ENCODE measurements at places on chromosomes 7 and 10.

DNA sequence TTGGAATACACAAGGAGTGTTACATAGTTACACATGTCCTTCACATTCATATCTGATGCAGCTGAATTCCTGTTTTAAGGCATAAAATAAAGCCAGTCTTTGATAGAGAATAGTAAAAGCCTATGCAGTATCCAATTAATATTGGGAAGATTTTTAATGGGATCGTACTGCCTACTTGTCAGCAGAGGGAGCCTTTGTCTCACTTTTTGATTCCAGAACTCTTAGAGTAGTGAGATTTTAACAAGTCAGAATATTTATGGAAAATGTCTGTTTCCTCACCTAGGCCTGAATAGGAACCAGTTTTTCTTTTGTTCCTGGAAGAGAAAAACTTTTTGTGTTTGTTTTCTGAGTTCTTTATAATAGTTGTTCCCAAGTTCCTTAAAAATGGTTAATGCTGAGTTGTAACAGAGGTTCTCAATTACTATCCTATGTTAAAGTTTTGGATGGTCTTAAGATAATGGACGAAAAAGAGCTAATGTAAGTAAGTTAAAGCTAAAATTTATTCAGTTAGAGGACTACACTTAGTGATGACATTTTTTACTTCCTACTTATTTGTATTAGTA lies 114.0 kb downstream of the BBS9 start:
- no peak for DNase-seq

DNA sequence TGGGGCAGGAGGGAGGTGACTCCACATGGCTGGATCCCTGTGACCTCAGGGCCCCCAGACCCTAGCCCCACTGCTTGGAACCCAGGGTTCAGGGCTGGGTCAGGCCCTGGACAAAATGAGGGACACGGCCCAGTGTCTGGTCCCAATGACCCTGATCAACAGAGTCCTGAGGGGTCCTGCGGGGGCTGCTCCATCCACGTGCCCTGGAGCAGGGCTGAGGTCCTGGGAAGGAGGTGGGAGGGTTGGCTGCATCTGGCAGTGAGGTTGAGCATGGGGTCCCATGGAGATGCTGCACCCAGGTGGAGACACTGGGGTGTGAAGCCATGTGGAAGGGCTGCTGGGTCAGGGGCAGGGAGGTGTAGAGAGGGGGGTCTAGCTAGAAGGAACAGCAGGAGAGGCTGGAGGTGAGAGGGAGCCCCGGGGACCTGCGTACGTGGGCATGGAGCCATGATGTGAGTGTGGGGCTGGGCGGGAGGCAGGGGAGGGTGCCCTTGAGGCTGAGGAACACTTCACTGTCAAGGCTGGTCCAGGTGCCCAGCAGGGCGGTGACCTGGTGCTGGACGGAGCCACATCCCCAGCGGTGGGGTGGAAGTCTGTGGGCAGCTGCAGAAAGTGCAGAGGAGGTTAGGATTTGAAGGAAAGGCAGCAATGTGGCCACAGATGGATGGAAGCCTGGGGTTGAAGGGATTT lies 604 bp downstream of the SCART1 start:
- no peak for DNase-seq

DNA sequence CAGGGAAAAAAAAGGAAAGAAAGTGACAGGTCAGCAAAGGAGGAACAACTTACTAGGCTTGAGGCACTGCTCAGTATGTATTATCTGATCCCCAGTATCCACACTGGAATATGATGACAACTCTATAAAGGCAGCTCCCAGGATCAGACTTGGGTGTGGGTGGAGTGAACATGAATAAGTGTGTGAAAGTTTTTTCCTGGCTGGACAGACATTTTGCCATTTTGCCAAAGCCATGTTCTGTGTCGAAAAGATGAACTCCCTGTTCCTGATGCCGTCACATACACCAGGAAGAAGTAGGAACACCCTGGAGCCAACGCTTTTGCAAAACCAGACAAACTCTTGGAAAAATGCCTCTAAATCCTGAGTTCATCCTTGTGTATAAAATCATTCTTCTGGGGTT lies 143.2 kb upstream of the MEOX2 start:
- no peak for DNase-seq

GRCh38 chr10:113941140-113941539 lies 86.7 kb downstream of the NHLRC2 start:
- DNase-seq, result no peak

DNA sequence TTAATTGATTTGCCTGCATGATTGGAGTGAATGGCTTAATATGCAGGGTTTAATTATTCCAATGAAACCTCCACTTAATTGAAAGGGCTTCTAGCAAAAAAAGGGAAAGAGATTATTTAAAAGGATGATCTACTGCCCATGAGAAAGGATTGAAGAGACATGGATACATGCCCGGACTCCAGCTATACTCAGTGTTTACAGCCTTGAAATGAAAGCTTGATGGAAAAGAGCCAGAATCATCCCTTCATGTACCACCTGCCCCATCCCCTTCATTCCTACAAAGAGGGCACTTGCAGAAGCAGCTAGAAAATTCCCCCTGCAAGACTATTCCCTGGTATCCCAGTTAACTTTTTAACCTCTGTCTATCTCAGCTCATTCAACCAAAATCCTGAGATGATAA lies 78.4 kb downstream of the CARD11 start:
- DNase-seq, result no peak

DNA sequence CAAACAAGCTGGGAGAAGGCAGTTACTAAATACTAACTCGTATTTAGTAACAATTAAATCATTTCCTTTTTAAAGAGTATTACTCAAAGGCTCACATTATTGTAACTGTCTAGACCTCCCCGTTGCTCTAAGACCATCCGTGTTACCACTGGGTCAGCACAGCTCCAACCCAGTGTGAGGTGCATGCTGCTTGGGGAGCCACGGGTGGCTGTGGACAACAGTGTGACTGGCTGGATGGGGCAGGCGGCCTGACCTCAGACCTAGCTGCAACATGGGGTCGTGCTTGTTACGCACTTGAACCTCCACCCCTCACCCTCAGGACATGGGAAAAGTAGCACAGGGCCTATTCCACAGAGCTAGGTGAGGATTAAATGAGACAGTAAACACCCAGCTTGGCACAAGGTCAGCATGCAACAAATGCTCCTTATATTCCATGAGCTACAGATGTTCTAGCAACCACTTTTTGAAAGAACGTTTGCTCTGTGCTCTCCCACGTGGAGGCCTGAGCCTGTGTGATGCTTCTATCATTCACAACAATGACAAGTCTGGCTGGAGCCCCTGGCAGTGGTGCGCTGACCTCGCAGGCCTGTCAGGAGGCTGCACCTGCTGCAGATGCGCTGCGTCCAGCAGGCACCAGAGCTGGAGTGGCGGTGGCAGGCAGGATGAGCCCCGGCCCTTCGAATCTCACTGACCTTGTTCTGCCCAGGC lies 135.7 kb downstream of the PKD1L1 start:
- DNase-seq, result no peak

GRCh38 chr10:120979435-120980278 lies 128.5 kb downstream of the WDR11 start:
- DNase-seq, result no peak

DNA sequence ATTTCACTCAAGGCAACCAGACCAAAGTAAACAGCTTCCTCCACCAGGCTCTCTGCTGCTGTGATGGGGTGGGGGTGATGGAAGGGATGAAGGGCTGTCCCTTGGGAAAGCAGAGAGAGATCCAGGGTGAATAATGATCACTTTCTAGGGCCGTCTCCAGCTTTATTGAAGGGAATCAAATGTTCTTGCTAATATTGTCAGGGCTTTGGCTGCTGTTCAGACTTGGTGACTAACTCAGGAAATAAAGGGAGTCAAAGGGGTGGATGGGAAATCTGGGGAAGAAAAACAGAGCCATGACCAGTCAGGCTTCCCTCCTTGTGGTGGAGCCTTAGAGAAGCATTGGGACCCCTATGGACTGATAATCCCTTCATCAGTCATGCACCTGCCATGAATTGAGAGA lies 196.2 kb upstream of the AGK start:
- no peak for DNase-seq

GRCh38 chr10:123096452-123096851 lies 39.3 kb upstream of the HMX3 start:
- DNase-seq, result no peak

GRCh38 chr7:120064565-120064964 lies 208.4 kb upstream of the KCND2 start:
- DNase-seq, result no peak

- DNase-seq, result no peak
Observed at GRCh38 chr10:58839771-58840170, 327.1 kb downstream of the BICC1 start.

DNA sequence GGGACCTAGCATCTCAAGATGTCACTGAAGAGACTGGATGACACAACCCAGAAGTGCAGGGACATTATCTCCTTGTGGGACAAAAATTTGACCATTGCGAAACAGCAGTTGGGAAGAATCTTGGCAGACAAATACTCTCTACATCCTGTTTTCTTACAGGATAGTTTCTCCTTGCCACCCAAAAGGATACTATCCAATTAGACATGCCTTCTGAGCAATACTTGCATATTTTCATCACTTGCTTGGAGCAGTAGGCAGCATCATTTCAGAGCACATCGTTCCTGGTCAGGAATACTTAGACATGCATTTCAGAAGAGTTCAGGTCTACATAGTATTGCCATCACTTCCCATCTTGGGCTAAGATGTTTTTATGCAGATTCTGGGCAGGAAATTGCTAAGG lies 56.8 kb downstream of the FAS start:
- DNase-seq, result no peak

DNA sequence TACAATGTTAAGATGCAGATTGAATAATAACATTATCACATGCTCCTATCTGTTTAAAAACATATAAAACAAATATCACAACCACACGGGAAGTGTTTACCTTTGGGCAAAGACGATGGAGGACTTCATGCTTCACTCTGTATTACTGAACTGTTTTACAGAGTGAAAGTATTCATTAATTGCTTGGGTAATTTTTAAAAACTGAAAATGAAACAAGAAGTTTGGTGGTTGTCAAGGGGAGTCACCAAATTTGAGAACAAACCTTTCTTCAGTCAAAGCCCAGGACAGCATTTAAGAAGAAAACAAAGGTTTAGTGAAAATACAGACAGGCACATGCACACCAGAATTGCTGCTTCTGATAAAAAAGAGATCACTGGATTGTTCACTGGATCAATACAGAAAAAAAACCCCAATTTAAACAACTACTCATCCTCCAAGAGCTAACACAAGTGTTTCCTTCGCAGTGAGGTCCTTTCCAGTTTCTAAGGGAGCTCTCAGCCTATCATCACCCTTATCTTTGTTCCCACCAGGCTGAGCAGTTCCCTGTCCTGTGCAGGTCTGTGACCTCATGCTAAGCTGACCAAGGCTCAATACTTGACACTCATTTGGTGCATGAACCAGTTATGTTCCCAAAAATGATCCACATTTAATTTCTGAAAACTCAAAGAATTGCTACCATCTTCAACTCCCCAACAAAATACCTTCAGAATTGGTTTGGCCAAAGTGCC lies 8.8 kb downstream of the PARP12 start:
- DNase-seq, result no peak

GRCh38 chr10:3067118-3067858 lies at the start of gene PFKP:
Gene PFKP, plus strand, starts transcription at chr10:3067548. Its CDS starts 48 bp downstream, at chr10:3067596.
- DNase-seq, result peak; percentile 56

DNA sequence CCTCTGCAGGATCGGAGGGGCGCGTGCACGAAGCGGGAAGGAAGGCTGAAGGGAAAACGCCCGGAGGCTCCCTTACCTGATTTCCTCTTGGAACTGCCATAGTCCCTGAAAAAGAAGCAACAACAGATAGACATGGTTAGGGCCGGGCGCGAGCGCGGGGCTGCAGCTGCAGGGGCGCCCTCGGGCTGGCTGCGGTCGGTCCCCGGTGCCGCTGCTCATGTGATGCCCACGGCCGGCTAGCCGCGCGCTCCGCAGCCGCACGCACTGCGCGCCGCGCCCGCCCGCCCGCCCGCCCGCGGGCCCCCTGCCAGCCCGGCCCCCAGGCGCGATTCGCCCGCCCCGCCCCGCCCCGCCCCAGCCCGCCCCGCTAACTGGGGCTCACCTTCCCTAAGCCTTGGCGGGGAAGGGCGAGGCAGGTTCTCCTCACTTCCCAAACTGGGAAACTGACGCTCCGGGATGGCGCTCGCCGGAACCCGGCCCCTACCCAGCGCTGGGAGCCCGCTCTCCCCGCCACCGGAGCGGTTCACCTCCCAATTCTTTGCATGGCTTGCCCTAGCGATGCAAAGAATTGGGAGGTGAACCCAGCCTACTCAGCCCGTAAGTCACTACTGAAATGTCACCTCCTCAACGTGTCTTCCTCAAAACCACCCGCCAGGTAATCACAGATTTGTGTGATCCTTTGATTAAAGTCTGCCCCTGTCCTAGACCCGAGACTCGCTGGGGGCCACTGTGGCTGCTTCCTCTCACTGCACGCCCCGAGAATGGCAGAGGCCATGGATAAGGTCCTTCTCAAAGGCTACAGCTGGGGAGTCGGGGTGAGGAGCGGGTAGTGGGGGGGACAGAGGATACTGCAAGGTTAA lies 162.2 kb downstream of the SH3PXD2A start:
- DNase-seq, result no peak

DNA sequence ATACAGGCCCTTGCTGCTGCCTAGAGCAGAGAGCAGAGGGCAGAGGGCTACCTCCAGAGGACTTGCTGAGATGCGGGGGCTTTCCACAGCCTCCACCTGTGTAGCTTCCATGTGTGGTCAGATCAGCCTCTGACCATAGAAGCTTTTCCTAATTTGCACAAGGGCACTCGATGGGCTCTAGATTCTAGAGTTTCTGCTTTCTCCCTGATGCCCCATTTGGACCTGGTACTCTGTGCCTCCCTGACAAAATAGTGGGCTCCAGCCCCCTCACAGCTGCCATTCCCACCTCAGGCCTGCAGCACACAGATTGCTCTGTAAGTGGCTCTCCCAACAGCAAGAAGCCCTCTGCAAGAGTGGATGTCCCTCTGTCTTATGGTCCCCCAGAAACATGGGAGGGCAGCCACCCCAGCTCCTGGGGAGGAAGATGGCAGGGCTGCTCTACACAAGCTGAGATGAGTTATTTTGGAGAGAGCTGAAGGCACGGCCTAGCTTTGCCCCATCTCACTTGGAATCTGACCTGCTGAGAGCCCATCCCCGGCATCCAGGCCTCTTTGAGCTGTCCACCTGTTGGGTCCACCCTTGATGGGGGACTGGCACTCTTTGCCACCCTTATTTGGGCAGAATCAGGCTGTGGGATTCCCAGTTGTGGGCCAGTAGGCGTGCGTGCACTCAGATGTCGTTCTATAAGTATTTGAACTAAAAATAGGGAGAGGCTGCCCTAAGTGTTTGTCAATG lies 16.7 kb downstream of the TMEM273 start:
- no peak for DNase-seq

- no peak for DNase-seq
Observed at GRCh38 chr10:74968667-74969061, 142.3 kb downstream of the KAT6B start.

DNA sequence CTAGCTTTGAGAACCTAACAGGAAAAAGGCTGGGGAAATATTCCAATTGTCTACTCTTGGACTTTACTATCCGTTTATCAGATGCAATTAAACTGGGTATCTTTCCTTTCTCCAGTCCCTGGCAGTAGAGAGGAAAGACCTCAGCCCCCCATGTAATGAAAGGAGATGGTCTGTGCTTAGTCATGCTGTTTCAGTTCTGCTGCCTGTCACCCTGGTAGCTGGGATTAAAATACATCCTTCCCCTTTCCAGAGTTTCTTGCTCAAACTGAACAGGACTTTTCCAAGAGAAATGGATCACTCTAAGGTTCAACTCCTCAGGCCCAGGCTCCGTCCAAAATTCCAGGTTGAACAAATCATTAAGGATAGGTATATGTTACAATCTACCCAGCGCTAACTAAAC lies 202.9 kb downstream of the PTEN start:
- DNase-seq, result no peak

All from activated T-helper 1 cell treated with anti-CD3 and anti-CD28 coated beads, Interleukin-2, amount 50 U/mL, for 16 hours (primary cell).